IMR-90 (cell line): ENCODE measurements at places on chromosomes 12 and 14. TPM values are rescaled to one million over a fixed set of nuclear protein-coding genes. Genes with fewer than 3 reads are reported as not detected.

DNA sequence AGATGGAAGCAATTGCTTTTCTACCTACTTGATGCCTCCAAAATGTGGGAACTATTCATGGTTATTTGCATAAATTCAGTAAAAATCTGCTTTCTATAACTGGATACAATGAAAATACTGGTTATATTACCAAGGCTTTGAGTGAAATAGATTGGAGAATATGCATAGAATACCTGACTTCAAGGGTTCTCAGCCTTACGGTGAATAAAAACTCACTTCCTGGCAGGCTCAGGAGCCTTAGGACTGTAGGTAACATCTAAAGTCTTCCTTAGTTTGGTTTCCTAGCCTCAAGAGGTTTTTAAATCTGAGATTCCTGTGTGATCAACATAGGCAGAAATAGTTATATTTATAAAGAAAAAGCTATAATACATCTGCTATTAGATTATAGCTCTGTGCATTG, 158.6 kb downstream of the SLC41A2 start:
- no peak for DNase-seq

DNA sequence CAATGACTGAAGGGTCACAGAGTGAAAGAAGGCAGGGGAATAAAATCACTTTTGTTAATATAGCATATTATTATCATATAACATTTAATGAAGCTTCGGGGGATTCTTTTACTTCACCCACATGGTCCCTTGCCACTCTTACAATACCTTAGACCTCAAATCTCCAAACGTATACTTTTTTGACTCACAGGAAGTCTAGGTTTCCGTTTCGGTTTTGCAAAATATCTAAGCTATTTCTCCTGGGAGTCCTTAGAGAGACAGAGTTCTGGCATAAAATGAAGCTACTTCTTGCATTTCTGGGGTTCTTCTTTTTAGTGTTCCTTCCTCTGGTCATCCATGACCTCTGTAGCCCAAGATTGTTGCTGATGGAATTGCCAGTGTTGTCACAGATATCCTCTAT, 590.5 kb upstream of the ATP2B1 start:
- DNase-seq = no peak

- DNase-seq = no peak
Measured at GRCh38 chr12:88354691-88355090, 212.6 kb downstream of the TMTC3 start.

DNA sequence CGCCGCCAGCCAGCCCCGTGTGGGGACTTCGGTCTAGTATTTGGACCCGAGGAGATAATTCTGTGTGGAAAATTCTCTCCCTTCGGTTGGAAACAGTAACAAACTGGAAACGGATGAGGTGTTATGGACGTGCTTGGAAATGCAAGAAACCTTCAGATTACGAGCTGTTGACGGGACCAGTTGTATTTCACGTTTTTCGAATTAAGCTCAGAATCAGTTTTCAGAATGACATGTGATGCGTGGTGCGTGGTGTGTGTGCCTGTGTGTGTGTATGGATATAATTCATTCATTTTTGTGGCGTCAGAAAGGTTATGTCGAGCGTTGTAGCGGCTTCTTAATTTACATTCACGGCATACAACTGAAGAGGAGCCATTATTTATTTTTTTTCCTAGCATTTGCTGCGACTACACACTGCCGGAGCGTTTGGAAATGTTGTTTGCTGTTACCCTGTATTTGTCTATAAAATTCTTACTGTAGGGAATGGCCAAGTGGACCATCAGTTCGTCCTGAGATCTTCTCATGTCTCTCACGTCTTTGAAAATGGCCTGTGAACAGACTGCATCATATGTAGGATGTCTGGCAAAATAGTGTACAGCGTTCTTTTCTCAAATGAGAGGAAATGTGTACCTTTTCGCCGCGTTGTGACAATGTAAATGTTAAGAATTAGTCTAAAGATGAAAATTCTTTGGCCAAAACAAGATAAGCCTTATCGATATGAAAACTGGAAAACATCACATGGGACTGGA, 1.3 kb downstream of the TRAF3 start:
- peak; percentile 47 for DNase-seq

- peak; percentile 37 for DNase-seq
Measured at GRCh38 chr12:6605421-6606330, 1.5 kb downstream of the CHD4 start.

DNA sequence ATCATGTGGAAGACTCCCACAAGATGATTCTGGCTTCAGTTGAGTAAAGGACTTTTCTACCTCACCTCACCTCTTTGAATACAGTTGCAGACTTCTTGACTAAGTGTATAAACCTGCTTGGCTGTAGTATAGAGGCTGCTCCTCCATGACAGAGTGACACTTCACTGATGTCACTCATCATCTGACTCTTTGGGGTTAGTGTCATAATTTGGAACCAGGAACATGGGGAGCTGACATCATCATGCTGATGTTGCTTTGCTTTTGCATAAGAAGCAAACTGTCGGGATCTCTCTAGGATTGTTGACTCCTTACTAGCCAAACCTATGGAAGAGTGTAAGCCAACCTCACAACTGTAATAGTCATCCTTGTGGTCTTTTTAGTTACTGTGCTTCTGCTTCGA, 75.2 kb upstream of the PDZRN4 start:
- DNase-seq = no peak

DNA sequence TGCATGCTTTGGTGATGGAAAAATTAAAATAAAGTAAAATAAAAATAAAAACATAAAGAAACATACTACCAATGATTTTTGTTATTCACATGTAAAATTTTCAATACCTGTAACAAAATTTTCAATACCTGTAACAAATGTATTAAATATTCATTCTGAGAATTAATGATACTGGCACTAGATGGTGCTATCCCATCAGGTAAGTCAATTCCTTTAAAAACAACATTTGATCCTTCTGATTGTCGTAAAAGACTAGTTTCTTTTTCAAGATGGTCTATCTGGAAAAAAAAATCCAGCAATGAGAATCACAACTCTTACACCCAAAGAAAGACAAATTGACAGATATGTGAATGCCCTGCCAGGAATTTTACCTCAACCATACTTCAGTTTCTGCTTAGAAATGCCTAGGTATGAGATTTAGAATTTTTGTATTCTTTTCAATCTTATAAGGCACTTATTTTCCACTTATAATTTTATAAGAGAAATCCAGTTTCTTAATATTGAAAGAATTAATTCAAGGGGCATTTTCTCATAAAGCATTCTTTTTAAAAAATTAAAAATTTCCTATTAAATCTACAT, 30.7 kb downstream of the CEP290 start:
- peak; percentile 56 for DNase-seq

DNA sequence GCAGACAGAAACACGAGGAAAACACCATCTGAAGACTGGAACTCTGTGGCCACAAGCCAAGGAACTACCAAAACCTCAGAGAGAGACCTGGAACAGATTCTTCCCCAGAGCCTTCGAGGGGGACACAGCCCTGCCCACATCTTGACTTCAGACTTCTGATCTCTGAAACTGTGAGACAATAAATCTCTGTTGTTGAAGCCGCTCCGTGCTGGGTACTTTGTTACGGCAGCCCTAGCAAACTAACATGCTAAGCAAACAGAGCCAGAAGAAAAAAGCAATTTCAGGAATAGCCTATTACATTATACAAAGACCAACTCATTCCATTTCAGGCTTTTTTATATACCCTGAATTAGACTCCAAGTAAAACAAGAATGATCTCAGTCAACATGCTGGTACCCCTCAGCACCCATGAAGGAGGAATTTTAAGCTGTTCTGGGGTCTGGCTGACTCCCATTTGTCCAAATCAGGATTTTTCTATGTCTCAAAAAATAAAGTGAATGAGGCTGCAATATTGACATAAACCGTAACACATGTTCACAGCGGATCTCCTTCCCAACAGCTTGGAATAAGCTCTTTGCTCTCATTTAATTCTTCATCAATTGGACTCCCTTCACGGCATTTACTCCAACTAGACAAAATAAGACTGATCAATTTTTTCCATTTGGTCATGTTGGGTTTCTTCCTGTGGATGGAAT, 190.1 kb downstream of the FOXN3 start:
- no peak for DNase-seq

C12orf50 gene
- not detected in 2 replicates for total RNA-seq
